Thyroid gland (tissue), 4 donors: ENCODE measurements at places on chromosomes 13 and 19. TPM values are rescaled to one million over a fixed set of nuclear protein-coding genes. Genes with fewer than 3 reads are reported as not detected.

DNA sequence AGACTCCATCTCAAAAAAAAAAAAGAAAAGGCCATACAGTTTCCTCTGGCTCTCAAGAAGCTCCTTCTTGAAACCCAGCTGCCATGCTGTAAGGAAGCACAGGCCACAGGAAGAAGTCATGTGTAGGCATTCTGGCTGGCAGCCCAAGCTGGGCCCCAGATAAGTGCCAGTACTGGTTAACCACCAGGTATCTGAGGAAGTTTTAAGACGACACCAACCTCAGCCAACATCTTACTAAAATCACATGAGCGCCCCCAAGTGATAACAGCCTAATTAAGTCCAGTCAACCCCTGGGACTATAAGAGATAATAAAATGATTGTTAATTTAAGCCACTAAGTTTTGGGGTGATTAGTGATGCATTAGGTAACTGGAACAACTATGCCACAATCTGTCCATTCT lies 27.4 kb upstream of the AKT2 start:
- H3K27ac ChIP-seq, result no peak overlapping the region
- no peaks in the 10 kb centered on the region for H3K36me3 ChIP-seq
- H3K4me3 ChIP-seq, result no peak overlapping the region

The SIGLECL1 gene
- not detected for total RNA-seq

GRCh38 chr19:34995551-34995950 lies 4.6 kb upstream of the GRAMD1A start:
- no peak overlapping the region for H3K4me3 ChIP-seq
- H3K4me1 ChIP-seq, result peaks cover 15% of the 10 kb centered on the region
- DNase-seq, result no peak
- no peaks in the 10 kb centered on the region for H3K27me3 ChIP-seq

- peaks cover 18% of the 10 kb centered on the region for H3K4me1 ChIP-seq
- H3K27ac ChIP-seq, result peak overlapping the region; percentile 94
- H3K27me3 ChIP-seq, result no peaks in the 10 kb centered on the region
- peak; percentile 48 for DNase-seq
- H3K36me3 ChIP-seq, result no peaks in the 10 kb centered on the region
- peak overlapping the region; percentile 30 for H3K4me3 ChIP-seq
These were observed 399 bp upstream of the SPTBN4 start for GRCh38 chr19:40466219-40466984.

- H3K4me1 ChIP-seq, result no peaks in the 10 kb centered on the region
- H3K4me3 ChIP-seq, result no peak overlapping the region
- no peak for DNase-seq
- no peak overlapping the region for H3K27ac ChIP-seq
- no peaks in the 10 kb centered on the region for H3K36me3 ChIP-seq
These were observed 285.7 kb downstream of the TBC1D4 start for GRCh38 chr13:75196147-75196837.

DNA sequence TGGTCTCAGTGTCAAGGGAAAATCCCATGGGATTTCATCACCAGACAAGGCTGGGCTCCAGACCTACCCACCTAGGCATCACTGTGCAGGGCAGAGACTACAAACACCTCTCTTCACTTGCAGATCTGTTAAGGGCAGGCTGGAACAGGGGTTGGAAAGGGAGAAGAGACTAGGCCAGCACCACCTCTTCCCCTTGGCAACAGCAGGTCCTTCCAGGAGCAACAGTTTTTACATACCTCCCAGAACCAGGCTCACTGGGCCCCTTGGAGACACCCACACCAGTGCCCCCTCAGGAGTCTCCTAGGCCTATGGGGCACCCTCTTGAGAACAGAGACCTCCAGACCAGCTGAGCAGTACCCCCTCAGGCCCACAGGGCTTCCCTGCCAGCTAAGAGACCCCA lies 2.5 kb upstream of the UBE2M start:
- peaks cover 50% of the 10 kb centered on the region for H3K4me1 ChIP-seq
- peaks cover 12% of the 10 kb centered on the region for H3K36me3 ChIP-seq
- no peak overlapping the region for H3K4me3 ChIP-seq
- H3K27me3 ChIP-seq, result no peaks in the 10 kb centered on the region
- no peak for DNase-seq
- no peak overlapping the region for H3K27ac ChIP-seq

- no peak overlapping the region for H3K27ac ChIP-seq
- H3K27me3 ChIP-seq, result no peaks in the 10 kb centered on the region
- H3K36me3 ChIP-seq, result peaks cover 13% of the 10 kb centered on the region
- peaks cover 21% of the 10 kb centered on the region for H3K4me1 ChIP-seq
These were observed 774 bp downstream of the MAN2B1 start for GRCh38 chr19:12665671-12666264.

DNA sequence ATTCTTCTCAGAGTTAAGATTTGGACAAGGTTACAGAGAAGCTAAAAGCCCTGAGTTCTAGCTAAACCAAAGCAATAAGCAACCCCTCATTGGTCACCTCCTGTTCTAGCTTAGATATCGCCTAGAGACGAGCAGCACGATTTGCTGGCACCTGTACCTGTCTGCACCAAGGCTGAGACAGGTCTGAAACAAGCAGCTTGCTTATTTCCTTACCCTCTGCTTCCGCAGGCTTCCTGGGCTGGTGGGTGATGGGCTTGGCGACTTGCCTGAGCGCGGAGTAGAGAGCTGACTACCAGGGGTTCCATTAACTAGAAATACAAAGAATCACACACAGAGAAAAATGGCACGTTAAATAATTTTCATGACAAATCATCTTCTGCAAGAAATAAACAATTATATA lies 276.9 kb downstream of the DCLK1 start:
- no peaks in the 10 kb centered on the region for H3K27me3 ChIP-seq
- DNase-seq, result no peak
- H3K4me3 ChIP-seq, result no peak overlapping the region
- H3K36me3 ChIP-seq, result no peaks in the 10 kb centered on the region
- no peak overlapping the region for H3K27ac ChIP-seq

DNA sequence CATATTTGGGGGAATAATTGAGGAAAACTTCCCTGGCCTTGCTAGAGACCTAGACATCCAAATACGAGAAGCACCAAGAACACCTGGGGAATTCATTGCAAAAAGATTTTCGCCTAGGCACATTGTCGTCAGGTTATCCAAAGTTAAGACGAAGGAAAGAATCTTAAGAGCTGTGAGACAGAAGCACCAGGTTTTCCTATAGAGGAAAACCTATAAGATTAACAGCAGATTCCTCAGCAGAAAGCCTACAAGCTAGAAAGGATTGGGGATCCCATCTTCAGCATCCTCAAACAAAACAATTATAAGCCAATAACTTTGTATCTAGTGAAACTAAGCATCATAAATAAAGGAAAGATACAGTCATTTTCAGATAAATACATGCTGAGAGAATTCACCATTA lies 114.9 kb downstream of the PIBF1 start:
- H3K27me3 ChIP-seq, result no peaks in the 10 kb centered on the region
- peaks cover 9% of the 10 kb centered on the region for H3K36me3 ChIP-seq
- no peak for DNase-seq
- H3K27ac ChIP-seq, result no peak overlapping the region
- no peak overlapping the region for H3K4me3 ChIP-seq

The SLITRK5 gene
- 5.5 TPM for total RNA-seq

DNA sequence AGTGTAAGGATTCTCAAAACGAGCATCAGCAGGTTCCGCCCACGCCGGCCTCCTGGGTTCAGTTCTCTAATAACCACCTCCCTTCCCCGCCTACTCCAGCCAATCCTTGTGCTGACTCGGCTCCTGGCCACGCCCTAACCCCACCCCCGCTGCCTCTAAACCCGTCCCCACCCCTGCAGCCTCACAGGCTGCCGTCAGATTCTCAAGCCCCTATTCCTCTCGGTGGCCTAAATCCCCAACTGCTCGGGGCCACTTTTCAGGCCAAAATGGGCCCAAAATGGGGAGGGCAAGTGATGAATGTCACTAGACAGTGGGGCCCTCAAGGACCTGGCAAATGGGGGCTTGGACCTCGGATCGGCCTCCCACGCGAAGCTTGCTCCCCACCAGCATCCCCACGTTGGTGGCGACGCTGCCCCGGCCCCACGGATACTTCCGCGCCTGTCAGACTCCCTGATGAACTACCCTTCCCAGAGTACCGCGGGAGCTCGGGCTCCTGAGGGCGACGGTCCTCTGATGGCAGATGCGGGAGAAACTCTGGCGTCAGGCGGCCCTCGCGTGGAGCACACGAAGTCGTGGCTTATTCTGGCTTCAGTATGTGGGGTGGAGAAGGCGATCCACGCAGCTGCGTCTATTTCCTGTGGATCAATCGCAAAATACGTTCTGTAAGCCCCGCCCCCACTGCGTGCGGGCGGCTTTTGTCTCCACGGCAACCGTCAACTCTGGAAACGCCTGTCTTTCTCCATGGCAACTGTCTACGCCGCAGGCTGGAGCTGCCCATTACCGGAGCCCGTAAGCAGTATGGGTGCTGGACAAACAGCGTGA lies 24.8 kb downstream of the ZNF473 start:
- peaks cover 11% of the 10 kb centered on the region for H3K4me1 ChIP-seq
- peak; percentile 90 for DNase-seq
- peaks cover 5% of the 10 kb centered on the region for H3K36me3 ChIP-seq
- H3K27ac ChIP-seq, result no peak overlapping the region
- no peaks in the 10 kb centered on the region for H3K27me3 ChIP-seq

GRCh38 chr19:18119013-18119716 lies 21.6 kb downstream of the MAST3 start:
- peak overlapping the region; percentile 23 for H3K27ac ChIP-seq
- peak; percentile 19 for DNase-seq
- peaks cover 16% of the 10 kb centered on the region for H3K4me1 ChIP-seq
- no peaks in the 10 kb centered on the region for H3K36me3 ChIP-seq
- H3K4me3 ChIP-seq, result no peak overlapping the region

GRCh38 chr13:46134961-46135522 lies 30.2 kb upstream of the CPB2 start:
- no peaks in the 10 kb centered on the region for H3K27me3 ChIP-seq
- no peaks in the 10 kb centered on the region for H3K36me3 ChIP-seq
- peaks cover 15% of the 10 kb centered on the region for H3K4me1 ChIP-seq
- no peak overlapping the region for H3K4me3 ChIP-seq

DNA sequence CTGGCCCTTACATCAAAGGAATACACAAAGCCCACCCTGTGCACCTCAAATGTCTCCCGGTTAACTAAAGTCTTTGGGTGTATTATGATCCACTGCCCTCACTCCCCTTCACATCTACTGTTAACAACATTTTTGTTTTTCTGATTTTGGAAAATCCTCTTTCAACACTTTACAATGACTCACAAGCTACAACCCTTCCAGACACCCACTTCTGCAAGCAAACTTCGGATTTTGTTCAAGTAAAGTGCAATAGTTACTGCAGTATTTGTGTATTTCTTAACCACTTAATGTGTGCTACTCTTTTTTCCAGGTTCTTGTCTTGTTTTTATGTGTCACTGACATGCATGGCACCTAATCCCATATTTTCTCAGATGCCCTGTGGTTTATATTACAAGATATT lies 101.1 kb downstream of the EDNRB start:
- no peaks in the 10 kb centered on the region for H3K4me1 ChIP-seq
- no peak for DNase-seq
- H3K27ac ChIP-seq, result no peak overlapping the region
- no peaks in the 10 kb centered on the region for H3K27me3 ChIP-seq
- no peak overlapping the region for H3K4me3 ChIP-seq
- no peaks in the 10 kb centered on the region for H3K36me3 ChIP-seq

- no peaks in the 10 kb centered on the region for H3K4me1 ChIP-seq
- H3K27ac ChIP-seq, result no peak overlapping the region
- H3K4me3 ChIP-seq, result no peak overlapping the region
- no peak for DNase-seq
These were observed 125.9 kb downstream of the ZDHHC20 start for GRCh38 chr13:21333186-21333585.

The FGF22 gene
- not detected for total RNA-seq

DNA sequence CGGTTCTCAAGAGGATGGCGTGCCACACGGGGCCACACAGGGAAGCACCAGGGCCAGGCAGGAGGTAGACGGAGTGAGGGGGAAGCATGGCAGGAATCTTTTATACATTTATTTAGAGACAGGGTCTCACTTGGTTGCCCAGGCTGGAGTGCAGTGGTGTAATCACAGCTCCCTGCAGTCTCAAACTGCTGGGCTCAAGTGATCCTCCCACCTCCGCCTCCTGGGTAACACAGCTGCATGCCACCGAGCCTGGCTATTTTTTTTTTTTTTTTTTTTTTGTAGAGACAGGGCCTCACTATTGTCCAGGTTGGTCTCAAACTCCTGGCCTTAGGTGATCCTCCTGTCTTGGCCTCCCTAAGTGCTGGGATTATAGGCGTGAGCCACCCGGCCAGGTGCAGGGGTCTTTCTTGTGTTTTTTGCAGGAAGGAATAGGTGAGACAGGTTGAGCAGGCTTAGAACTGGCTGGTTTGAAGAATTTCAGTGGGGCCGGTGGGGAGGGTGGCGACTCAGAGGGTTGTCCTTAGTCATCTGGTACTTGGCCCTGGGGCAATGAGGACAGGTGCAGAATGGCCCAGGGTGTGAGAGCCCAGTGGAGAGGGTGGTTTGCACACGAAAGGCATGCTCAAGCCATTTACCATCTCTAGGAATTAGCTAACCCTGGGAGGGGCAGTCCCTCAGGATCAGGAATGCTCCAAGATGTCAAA lies 7.6 kb downstream of the SSC5D start:
- H3K4me1 ChIP-seq, result no peaks in the 10 kb centered on the region
- no peak overlapping the region for H3K27ac ChIP-seq
- DNase-seq, result no peak
- no peaks in the 10 kb centered on the region for H3K27me3 ChIP-seq
- H3K4me3 ChIP-seq, result no peak overlapping the region

DNA sequence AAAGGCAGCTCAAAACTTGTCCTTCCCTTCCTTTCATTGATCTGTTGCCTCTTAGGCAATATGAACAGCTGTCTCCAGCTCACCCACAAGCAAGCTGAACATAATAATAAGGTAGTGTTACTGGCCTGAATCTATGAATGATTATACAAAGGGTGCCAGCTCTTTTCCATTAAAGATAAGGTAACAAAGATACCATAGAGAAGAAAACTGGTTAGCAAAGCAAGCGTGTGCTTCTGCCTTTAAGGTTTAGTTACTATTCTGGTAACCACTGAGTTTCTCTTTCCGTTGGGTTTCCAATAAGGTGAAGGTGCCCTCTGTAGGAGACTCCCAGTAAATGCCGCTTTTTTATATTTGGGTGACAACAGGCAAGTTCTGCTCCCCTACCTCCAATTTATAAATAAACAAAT lies 12.1 kb upstream of the DACH1 start:
- no peaks in the 10 kb centered on the region for H3K4me1 ChIP-seq
- no peak overlapping the region for H3K27ac ChIP-seq
- no peak overlapping the region for H3K4me3 ChIP-seq
- no peaks in the 10 kb centered on the region for H3K27me3 ChIP-seq
- no peak for DNase-seq

The PRSS57 gene
- not detected for total RNA-seq

DNA sequence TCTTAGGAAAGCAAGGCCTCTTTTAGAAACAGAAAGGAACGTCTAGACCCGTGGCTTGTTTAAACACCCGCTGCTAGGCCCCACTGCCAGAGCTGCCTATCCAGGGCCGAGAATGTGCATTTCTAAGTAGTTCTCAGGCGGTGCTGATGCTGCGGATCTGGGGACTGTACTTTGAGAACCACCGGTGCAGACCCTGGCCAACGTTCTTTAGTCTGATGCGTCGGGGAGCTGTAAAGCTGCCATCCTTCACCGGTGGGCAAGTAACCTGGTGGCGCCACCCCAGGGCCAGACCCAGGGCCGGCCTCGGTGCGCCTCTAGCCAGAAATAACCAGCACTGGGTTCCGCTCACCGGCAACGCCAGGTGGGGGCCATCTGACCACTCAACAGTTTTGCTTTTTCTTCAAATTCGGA lies 47.1 kb downstream of the TGDS start:
- DNase-seq, result peak; percentile 68
- H3K27ac ChIP-seq, result peak overlapping the region; percentile 88
- no peaks in the 10 kb centered on the region for H3K36me3 ChIP-seq
- H3K4me1 ChIP-seq, result peaks cover 8% of the 10 kb centered on the region
- H3K4me3 ChIP-seq, result peak overlapping the region; percentile 41

- H3K4me1 ChIP-seq, result peaks cover 28% of the 10 kb centered on the region
- peak; percentile 94 for DNase-seq
- no peaks in the 10 kb centered on the region for H3K36me3 ChIP-seq
These were observed at the start of gene SMAD9 for GRCh38 chr13:36919833-36920615. Gene SMAD9, minus strand, starts transcription at chr13:36920238. Its CDS starts 40,549 bp downstream, at chr13:36879689.
